ENCODE measurements at places on chromosomes 2 and 18.

GRCh38 chr2:149575277-149575676 is 12.3 kb downstream of the MMADHC start:
- no peak for DNase-seq

GRCh38 chr2:191065785-191066184 is 51.8 kb upstream of the STAT1 start:
- no peak for DNase-seq

- DNase-seq, result no peak
These were observed 67.5 kb downstream of the TIMM21 start for GRCh38 chr18:74215863-74216262.

DNA sequence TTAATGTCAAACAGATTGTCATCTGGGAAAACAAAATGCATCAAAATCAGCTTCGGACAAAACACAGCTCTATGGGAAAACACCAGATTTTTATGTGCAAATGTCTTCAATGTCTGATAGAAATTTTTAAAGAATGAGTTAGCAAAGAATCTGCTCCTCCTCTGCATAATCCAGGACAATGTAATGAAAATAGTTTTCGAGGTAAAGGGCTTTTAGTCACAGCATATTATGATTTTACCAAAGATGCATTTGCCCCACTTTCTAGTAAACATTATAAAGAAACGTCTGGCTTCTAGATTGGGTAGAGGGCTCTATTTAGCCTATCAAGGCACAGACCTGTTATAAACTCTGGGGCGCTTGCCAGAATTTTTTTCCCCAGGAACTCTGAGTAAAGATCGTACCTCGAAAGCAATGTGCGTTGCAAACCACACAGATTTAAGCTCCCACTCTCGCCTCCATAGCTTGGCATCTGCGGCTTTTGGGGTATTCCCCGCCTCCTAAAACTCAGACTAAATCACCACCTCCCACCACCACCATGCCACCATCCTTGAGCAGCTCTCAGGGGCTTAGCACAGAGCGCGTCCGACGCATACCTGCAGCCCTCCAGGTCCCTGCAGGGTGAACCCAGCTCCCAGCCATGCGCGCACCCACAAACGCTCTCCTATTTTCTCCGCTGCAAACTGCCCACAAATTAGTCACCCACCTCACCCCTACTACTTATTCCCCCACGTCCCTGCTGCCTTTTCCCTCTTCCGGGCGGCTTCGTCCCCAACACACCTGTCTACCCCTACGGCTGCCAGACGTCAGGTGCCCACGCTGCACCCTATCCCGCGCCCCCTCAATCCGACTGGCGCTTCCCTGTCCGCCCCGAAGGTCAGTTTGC is 829 bp downstream of the ACVR1C start:
- no peak for DNase-seq

DNA sequence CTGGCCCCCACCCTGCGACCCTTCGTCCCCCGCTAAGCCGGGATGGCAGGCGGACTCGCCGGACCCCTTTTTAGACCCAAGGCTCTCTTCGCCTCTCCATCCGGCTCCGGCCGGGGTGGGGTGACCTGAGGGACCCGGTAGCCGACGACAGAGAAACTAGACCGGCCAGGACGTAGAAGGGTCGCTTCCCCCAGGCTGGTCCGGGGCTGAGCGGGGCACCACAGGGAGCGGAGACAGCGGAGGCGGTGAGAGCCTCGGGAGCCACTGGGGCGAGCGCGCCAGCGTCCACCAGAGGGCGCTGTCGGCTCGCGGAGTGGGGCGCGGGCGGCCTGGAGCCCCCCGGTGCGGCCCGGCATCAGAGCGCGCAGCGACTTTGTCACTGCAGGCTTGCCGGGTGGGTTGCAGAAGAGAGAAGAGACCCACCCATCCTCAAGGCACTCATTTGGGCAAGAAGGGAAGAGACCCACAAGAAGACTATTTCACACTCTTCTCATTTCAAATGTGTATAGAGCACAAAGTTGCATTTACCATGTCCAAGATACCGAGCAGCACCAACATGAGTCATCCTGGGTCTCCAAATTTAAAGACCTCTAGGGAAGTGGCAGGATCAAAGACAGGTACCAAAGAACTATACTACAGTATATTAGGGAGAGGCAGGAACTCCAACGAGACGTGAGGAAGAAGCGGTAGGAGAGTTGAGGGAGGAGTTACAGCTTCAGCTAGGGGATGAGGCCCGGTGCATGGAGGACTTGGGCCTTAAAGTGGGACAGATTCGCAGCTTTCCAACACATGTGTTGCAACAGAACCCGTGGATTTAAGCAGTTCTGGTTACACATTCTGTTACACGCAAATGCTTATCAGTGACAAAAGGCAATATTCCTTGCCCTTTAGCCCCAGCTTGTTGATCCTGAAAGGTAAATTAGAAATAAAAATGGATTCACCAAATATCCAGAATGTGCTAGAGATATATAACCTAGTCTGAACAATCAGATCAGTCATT is 7.6 kb upstream of the PRKCE start:
- DNase-seq, result no peak

DNA sequence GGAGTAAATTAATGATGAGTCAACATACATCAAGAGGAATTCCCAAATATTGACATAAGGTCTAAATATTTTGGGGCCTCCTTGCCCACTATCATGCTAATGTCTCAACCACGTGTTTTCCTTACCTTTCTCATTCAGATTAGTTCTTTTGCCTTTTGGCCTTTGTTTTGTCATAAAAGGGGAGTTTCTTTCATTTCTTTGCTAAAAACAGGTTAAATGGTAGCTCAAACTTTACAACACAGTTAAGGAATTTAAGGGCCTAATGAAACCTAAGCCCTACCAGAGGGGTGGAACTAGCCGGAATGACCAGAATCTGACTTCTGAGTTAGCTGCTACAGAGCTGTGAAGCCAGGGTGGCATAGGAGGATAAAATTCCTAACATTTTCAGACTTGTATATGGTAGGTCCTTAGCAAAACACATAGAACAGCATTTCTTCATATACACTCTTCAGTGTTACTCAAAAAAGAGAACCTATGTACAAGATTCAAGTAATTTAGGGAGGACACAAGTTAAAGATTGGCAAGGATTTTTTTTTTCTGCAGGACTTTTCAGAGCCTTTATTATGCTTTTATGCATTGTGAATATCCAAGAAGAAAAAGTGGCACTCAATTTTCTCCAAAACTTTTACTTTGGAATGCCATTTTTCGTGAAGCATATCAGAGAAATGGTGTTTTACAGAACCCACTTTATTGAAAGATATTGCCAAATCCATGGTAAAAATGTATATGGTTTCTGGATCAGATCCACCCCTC is 633.1 kb downstream of the ARHGAP15 start:
- DNase-seq, result no peak

GRCh38 chr2:173990970-173991819 is 26.0 kb upstream of the SP3 start:
- no peak for DNase-seq

DNA sequence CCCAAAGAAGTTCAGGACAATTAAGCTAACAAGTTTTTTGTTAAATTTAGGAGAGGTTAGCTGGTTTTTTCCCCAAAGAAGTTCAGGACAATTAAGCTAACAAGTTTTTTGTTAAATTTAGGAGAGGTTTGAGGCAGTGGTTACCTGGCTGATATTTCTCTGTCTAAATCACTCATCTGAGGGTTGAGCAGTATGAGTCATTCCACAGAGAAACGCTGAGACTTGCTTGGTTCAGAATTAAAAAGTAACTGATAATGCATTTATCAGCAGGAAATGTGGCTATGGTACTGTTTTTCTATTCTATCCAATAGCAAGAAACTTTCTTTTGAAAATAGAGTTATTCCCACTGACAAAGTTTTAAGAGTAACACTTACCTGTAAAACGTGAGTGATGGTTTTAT is 22.8 kb upstream of the KIDINS220 start:
- DNase-seq, result no peak

GRCh38 chr2:22491442-22491841 is 893.5 kb upstream of the KLHL29 start:
- no peak for DNase-seq

GRCh38 chr2:39380525-39381150 is 56.4 kb downstream of the MAP4K3 start:
- no peak for DNase-seq

DNA sequence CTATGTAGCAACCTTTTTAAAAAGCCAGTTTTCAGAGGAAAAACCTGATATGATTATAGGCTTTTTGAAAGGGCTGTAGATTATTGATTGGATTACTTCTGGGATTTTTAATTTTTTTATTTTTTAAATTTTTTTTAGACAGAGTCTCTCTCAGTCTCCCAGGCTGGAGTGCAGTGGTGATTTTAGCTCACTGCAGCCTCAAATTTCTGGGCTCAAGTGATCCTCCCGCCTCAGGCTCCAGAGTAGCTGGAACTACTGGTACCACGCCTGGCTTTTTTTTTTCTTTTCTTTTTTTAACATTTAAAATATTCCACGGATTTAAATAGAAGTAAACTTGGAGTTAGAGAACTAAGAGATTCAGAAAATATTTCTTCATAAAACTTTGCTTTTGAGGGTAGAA is 1.2 kb downstream of the MRPL19 start:
- no peak for DNase-seq

GRCh38 chr2:72806280-72806945 is 19.4 kb downstream of the EXOC6B start:
- no peak for DNase-seq

All from esophagus squamous epithelium (tissue), 5 donors.